ENCODE measurements at places on chromosomes 1 and 21.

DNA sequence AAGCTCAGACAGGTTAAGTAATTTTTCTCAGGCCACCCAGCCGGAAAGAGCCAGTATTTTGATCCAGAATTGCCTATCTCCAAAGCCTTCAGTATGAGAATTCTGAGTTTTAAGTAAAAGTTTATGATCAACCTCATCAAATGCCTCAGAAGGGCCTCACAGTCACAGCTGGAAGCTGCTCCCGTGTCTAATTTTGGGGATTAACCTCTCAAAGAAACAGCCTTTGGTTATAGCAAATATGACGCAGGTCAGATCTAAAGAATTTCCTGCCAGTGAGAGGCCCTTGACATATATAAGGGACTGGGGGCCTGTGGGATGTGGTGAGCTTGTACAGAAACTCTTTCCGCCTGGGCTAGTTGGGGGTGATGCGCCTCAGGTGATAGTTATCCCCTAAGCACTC lies 2.3 kb downstream of the EXTL1 start:
- no peak for DNase-seq

- no peak for DNase-seq
These were observed 143.5 kb upstream of the ESRRG start for GRCh38 chr1:216866714-216867113.

DNA sequence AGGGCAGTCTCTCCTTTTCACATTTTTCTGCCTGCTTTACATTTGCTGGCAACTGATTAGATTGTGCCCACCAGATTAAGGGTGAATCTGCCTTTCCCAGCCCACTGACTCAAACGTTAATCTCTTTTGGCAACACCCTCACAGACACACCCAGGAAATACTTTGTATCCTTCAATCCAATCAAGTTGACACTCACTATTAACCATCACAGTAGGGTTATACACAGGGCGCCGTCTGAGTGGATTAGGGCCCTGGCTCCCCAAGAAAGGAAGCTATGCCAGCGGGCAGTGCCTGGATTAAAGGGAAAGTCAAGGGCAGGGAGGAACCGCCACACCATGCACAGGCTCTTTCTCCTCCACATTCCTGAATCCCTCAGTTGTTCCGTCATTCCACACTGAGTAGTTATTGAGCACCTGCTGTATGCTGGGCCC lies 56.2 kb downstream of the EVA1C start:
- no peak for DNase-seq

GRCh38 chr1:47444297-47444561 lies 6.4 kb downstream of the FOXD2 start:
- DNase-seq = no peak

- no peak for DNase-seq
These were observed 114.8 kb upstream of the CSF3R start for GRCh38 chr1:36597514-36597913.

DNA sequence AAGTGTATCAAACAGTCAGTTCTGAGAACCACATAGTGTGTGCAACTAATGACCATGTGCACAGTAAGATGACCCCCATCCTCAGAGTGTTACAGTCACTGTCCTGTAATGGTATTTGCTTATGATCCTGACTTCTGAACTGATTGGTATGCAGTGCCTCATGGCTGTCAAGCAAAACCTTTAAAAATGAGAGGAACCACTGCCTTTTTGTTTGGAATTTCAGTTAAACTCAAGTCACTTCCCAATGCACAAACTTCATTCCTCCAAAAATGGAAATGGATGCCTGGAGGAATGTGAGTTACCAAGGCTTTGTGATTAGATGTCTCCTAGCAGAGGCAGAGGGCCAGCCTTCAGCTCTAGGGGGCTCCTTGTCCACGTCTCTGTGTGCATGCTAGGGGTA lies 10.5 kb downstream of the C1orf198 start:
- DNase-seq = no peak

GRCh38 chr21:36166705-36167104 lies 10.1 kb downstream of the DOP1B start:
- no peak for DNase-seq

DNA sequence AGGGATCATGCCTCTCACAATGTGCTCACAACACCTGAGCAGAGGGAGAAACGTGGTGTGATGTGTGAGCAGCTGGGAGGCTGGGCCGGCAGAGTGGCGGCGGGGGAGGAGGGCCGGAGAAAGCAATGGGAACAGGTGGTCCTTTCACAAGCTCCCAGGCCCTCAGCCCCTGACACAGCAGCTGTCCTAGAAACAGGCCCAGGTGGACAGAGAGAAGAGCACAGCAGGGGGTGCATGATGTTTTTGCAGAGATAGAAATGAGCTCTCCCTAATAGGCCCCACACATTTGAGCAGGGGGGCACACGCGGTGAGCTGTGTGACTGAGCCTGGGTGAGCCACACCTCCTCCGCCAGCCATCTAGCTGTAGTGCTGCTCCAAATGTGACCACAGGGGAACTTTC lies 7.6 kb upstream of the RGS16 start:
- DNase-seq = no peak

- DNase-seq = no peak
These were observed 124.3 kb upstream of the GADD45A start for GRCh38 chr1:67560580-67561255.

DNA sequence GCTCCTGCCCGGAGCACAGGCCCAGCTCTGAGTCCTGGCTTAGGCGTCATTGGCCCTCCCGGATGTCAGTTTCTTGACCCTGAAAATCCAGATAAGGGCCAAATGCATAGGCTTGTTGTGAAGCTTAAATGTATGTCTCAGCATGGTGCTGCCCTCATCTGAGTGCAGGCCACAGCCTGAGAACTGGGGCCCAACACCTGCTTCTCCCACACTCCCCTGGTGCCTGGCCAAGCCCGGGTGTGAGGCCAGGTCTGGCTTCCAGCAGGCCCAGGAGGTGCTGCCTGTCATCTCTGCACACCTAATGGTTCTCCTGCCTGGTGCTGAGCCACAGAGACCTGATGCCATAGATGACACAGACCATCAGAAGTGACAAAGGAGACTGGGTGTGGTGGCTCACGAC lies 14.0 kb downstream of the MX2 start:
- DNase-seq = no peak
